ENCODE measurements at places on chromosomes 1 and 21.

GRCh38 chr1:68107771-68108170 is 57.3 kb upstream of the DIRAS3 start:
- no peak for DNase-seq

- DNase-seq: no peak
These were observed 45.7 kb downstream of the LRRC7 start for GRCh38 chr1:69613414-69613813.

- DNase-seq: no peak
These were observed 67.7 kb downstream of the NAV1 start for GRCh38 chr1:201606623-201607022.

DNA sequence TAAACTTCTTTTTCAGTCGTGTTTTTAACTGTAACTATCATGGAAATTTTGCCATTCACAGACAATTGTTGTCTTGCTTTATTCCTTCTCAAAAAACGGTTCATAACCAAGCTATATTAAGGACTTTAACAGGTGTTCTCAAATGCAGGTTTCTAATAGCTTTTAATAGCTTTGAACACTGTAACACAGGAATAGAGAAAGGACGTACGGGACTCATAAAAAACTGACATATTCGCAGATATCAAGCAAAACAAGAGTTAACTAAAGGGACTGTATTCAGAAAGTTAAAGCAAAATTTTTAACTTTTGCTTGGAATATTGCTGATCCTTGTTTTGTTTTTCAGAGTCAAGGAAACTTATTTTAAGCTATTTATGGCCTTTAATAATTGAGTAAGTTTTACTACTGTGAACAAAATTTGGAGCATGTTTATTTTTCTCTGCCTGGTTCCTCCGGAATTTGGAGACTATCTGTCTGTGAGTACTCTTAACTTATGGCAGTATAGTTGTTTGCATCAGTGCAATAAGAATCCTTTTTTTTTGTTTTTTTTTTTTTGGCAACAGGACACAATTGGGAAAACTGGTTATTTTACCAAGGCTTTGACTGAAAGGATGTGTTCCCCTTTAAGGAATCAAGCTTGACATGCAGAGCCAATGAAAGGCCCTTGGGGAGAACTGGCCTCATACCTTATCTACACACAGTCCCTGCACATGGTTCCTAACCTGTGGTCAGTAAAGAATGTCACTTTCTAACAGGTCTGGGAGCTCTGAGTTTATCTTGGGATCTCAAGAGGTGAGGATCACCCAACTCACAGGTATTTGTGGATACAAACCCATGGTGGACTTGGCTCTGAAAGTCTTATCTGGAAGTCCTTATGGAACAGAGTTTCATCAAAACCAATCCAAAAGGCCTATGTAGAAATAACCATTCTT is 5.8 kb upstream of the CD46 start:
- DNase-seq: no peak

DNA sequence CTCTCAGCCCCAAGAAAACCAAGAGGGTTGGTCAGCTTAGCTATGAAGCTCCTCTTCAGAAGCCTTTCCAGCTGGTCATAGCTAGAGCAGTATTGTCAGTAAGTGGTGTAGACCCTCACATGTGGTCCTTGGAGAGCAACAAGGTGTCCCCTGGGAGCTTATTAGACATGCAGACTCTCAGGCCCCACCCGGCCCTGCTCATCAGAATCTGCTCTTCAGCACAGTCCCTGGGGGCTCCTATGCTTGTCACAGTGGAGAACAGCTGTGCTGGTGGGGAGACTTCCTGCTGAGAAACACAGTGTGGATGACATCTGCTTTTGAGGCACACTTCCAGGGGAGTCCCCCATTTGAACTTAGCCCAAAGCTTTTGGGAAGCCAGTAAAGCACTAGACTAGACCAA is 21.9 kb upstream of the NEK2 start:
- DNase-seq: no peak

- no peak for DNase-seq
These were observed 93.0 kb downstream of the DISC1 start for GRCh38 chr1:231719485-231720183.

- no peak for DNase-seq
These were observed 55.1 kb upstream of the TMEM51 start for GRCh38 chr1:15098176-15099125.

GRCh38 chr1:210586771-210587170 is 258.1 kb downstream of the HHAT start:
- no peak for DNase-seq

- DNase-seq: no peak
These were observed 10.0 kb downstream of the KDM5B start for GRCh38 chr1:202798260-202798659.

GRCh38 chr1:192529031-192529755 is 46.4 kb upstream of the RGS1 start:
- no peak for DNase-seq

GRCh38 chr1:151967091-151967490 is 26.6 kb downstream of the S100A10 start:
- no peak for DNase-seq

DNA sequence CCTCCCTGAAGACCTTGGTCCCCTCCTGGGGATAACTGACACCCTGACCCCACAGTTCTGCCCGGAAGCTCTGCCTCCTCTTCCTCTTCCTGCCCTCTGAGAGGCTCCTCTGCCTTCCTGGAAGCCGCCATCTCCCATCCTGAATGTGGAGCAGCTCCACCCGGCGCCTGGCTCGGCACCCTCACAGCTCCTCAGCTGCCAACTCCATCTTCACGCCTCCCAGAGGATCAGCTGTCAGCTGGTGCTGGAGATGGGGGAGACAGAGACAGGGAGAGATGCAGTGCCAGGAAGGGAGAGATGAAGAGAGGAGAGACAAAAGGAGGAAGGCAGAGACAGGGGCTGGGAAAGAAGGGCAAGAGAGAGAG is 210.4 kb upstream of the CSF3R start:
- no peak for DNase-seq

- no peak for DNase-seq
These were observed 78.7 kb downstream of the FH start for GRCh38 chr1:241440904-241441303.

- no peak for DNase-seq
These were observed 35.4 kb upstream of the EIF4G3 start for GRCh38 chr1:21212126-21212525.

- no peak for DNase-seq
These were observed 665.1 kb upstream of the PLXNA2 start for GRCh38 chr1:208909011-208909984.

DNA sequence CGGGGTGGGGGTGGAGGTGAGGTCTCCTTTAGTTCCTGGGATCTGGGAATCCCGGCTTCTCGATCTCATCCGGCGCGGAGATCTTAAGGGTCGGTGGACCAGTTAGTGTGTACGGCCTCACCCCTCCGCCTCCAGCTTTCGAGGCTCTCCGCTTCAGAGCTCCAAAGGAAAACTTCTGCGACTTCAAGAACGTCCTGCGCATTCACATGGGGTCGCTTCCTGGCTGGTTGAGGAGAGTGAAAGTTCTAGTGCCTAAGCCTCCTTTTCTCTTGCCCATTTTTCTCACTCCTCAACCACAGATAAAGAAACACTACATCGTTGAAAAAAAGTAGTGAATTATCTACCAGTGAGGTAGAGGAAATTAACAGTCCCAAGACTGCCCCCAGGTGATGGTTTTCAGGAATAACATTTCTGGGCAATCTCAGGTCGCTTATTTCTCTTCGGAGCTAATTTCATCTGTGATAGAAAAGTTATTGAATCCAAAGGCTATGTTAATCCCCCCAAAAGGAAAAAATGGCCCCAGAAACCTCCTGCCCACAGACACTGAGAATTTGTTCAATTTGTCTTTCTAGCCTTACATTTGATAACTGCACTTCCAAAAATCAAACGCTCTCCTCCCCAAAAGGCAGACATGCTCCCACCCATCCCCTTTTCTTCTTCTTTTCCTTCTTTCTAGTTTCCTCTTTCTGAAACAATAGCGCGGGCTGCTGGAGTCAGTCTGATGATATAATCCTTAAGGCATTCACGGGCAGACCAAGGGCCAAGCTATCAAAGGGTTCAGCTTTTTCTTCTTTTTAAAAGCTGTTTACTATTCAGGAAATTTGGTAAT is 20.6 kb upstream of the TBX15 start:
- DNase-seq: no peak

- no peak for DNase-seq
These were observed 9.3 kb downstream of the CDC14A start for GRCh38 chr1:100361511-100362089.

- no peak for DNase-seq
These were observed 7.0 kb upstream of the POFUT2 start for GRCh38 chr21:45294509-45295291.

- no peak for DNase-seq
These were observed 38.2 kb upstream of the NID1 start for GRCh38 chr1:236103059-236103458.

DNA sequence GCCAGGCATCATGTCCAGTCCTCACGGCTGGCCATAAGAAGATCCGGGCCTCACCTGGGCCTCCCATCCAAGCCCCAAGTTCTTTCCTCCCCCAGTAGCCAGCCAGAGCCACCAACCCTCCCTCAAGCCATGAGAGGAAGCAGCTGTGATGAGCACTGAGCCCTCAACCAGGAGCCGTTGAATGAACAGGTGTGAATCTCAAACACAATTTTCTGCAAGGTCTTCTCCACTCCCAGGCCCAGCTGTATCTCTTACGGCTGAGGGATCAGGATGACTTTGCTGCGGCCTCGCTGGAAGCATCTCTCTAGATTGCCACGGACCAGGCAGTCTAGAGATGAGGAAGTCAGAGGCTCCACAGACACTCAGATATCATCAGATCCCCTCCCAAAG is 9.8 kb upstream of the CLDN14 start:
- DNase-seq: no peak

GRCh38 chr1:94971491-94971924 is 44.6 kb upstream of the CNN3 start:
- no peak for DNase-seq

DNA sequence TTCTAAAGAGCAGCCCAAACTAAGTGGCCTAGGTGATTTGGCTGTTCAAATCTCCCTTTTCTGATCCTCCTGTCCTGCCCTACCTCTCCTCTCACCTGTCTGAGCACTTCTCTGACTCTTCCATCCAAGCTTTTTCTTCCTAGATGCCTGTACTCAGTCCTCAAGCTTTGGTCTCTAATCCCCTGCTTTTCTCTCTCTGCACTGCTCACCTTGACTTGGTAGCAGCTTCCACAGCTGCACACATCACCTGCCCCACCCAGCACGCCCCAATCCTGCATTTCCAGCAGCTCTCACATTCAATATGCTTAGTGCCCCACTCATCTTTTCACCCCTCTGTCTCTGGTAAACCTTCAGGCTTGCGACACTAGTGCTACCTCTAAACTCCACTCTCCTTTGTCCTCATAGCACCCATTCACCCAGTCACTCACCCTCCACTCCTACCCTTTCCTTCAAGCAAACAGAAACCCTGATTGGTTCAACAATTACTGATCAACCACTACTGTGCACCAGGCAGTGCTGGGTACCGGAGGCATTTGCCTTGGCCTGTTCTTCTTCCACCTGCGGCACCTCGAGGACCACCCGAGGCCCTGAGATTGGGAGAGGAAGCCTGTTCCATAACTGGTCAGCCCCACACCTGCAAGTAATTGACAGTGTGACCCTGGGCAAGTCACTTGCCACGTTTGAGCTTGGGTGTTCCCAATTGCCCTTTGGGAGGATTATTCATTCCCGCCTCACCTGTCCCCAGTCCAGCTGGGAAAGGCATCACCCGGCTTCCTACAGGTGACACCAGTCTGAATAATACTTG is 136.1 kb upstream of the EDN2 start:
- DNase-seq: no peak

- DNase-seq: no peak
These were observed 24.1 kb downstream of the ETNK2 start for GRCh38 chr1:204127597-204128242.

All from cortex of kidney (tissue), 1 donor.